NCI-H1694 treated with DMSO at 0.1 percent for 48 hours (cell line): ENCODE measurements at places on chromosomes 11 and 22.

DNA sequence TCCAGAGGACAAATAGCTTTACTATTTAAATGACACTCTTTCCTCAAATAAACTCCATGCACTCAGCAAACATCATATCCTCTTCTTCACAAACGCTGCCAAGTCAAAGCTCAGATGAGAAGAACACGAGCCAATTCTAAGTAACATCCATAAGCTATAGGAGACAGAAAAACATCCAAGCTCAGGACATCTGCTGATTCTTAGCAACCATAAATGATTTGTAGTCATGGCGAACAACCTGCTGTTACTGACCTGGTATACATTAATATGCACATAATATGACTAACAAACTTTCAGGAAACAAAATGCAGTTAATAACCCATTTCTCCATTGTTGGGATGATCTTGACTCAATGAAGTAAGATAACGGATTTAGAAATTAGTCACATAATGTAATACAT, 6.7 kb downstream of the GALNT18 start:
- DNase-seq = no peak

DNA sequence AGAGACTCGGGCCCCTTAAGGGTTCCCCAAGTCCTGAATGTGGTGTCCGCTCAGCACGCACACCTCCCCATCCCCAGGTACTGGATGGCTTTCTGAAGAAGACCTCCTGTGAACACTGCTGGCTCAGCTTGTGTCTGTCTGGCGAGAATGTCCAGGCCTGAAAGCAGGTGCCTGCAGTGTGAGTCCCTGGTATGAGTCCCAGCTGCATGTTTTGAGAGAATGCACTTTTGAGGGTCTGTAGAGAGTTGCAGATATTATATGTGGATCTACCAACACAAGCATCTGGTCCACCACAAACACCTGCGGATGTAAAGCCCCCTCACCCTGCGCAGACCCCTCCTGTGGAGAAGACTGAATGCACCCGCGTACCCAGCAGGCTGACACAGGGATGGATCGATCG, 1308.9 kb downstream of the TBC1D22A start:
- DNase-seq = no peak

DNA sequence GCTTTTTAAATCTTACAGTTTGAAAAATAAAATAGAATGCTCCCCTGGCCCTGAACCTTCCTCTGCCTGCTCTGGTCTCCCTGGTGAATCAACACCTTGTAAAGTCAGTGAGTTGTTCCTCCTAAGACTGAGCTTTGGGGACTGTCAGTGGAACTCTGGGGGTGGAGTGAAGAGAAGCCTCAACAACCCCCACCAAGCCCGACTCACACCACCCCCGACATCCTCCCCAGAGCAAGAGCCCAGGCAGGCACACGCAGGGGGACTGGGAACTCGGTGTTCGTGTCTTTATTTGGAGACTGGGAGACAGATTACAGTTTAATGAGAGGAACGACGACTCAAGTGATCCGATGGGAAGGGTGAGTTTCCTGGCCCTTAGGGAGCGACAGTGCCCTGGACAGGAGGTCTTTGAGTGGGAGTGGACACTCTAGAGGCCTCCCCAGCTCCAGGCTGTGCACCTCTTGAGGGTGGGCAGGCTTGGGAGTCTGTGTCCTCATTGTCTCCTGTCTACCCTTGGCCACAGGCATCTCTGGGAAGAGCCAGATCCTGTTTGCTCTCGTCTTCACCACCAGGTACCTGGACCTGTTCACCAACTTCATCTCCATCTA, 6.2 kb downstream of the KDELR3 start:
- DNase-seq = no peak

DNA sequence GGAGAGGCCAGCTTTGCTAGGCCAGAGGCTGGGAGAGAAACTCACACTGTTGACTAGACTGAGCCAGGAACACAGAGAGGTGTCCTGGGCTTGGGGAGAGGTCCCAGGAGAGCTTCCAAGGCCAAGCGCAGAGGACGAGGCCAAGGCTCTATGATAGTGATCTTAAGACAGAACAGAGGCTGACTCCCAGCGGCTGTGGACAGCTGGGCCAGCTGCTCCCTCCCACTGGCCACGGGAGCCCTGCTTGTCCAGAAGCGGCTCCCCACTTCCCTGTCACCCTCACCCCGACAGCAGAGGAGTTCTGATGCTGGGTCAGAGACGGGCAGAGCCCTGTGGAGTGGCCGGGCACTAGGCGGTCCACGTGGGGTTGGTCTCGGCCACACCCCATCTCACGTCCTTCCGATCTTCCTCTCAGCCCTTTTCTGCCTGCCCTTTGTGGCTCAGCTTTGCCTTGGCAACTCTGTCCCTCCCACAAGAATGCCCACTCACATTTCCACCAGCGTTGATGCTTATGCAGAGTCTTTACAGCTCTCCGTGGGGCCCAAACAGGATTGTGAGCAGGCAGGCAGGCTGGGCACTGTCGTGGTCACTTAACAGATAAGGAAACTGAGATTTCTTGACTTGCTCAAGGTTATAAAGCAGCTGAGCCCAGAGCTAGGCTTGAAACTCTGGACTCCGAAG, 68.2 kb downstream of the FBXO7 start:
- no peak for DNase-seq

- DNase-seq = no peak
These were observed 29.4 kb downstream of the SHISA8 start for GRCh38 chr22:41885516-41885915.

DNA sequence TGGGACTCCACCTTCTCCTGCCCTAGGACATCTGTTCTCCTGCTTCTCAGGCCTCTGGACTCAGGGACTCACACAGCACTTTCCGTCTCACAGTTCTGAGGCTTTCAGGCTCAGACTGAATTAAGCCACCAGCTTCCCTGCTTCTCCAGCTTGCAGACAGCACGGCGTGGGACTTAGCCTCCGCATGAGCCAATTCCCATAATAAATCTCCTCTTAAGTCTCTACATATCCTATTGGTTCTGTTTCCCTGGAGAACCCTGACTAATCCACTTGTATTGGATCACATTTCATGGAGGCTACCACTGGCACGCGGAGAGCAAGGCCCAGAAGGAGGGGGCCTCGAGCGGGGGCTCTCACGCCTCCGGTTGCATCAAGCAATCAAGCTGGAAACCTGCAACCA, 1313.6 kb downstream of the TBC1D22A start:
- DNase-seq = no peak

DNA sequence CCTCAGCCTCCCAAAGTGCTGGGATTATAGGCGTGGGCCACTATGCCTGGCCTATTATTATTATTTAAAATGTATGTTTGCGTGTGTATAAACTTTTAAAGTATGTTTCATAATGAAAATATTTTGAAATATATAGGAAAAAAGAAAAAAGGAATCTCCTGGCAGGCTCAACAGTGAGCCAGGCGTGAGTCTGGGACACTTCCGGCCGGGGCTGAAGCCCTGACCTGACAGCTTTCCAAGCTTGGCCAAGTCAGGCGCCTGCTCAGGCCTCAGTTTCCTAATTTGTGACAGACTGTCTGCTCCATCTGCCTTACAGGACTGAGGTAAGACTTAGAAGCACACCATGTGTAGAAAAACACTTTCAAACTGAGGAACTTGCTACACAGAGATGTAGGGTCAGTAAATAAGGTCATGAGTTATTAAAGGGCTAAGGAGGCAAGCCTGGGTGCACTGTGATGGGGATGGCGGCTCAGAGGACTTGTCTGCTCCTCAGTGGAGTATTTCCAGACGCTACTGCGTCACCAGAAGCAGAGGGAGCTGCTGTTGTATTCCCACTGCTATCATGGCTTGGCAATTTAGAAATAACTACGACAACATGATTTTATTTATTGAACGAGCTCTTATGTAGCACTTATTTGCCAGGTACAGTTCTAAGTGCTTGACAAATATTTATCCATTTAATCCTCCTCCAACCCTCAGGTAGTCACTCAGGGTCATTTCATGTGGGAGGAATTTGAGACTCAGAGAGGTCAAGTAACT, 100.1 kb downstream of the PRR5L start:
- no peak for DNase-seq

DNA sequence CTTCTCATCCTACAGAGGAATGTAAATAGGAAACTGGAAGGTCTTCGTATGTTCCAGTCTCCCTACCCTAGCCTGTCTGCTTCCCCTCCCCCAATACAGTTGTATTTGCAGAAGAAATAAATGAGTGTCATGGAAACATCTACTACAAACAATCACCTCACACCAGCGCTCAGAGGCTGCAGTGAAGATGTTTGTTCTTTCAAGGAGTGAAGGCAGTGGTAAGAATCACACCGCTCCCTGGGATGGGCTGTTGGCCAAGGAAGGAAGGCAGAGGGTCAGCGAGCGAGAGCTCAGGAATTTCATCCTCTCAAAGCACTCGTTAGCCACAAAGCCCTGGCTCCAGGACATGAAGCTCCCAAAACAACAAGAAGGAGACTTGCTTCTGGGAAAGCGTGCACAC, 1.1 kb upstream of the IGSF9B start:
- no peak for DNase-seq
